ENCODE measurements at places on chromosomes 11 and 22.

GRCh38 chr11:19237813-19238212 is 2.9 kb downstream of the E2F8 start:
- DNase-seq = no peak

GRCh38 chr11:76673176-76674142 is 2.9 kb upstream of the LRRC32 start:
- DNase-seq = no peak

DNA sequence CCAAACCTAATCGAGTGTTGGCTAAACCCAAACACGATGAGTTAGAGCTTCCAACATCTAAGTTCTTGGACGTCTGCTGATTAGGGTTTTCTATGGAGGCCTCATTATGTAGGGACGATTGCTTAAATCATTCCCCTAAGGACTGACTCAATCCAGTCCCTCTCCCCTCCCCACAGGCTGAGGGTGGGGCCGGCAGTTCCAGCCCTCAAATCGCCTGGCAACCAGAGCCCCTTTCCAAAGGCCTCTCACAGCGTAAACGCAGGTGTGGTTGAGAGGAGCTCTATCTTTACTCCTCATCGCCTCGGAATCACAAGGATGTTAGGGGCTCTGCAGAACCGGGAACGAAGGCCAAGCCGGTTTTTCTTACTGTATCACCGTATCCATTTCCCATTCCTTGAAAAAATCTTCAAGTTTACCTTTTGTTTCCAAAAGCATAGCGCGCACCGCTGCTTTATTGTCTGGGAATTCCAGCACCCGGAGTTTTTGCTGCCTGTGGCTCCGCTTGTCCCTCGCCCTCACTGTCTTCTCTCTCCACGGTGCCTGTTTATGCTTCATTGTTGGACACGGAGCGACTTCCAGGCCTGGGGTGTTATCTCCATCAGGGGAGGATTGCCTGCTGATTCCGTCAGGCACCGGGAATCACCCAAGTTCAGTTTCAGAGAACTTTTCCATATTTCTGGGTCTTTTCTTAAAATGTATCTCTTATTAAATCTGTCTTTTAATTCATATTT is 13.8 kb upstream of the IFITM3 start:
- no peak for DNase-seq

DNA sequence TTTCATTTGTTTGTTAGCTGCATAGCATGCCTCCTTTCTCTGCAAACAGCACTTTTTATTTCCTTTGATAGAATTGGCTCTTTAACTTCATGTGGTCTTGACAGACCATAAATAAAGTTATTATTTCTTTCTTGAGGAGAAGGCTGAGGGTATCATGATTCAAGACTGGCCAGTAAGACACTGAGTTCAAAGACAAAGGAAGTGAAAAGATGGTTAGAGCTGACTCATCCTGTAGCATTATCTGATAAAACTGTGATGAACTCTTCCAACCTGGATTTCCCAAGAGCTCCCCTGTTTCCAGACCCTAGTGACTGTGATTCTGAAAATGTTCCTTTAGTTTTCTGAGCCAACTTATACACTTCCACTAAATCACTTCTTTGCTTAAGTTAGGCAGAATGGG is 179.3 kb upstream of the FAT3 start:
- no peak for DNase-seq

DNA sequence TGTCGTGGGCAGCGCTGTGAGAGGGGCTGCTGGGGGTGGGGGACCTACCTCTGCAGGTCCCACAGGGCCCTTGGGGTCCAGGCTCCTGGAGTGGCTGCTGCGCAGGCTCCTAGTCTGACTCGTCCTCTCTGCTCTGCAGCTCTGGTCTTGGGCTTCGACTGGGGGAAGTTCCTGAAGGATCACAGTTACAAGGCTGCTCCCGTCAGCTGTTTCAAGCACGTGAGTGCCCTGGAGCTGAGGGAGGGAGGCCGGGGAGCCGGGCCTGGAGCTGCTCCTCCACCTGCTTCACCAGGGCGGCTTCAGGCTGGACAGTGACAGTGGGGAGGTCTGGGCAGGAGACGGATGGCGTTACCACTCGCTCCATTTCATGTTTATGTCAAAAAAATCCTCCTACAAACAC is 11.9 kb downstream of the L3MBTL2 start:
- DNase-seq = no peak

GRCh38 chr11:26904132-26904531 is 89.8 kb upstream of the FIBIN start:
- no peak for DNase-seq

GRCh38 chr11:80281194-80281593 is 840.4 kb upstream of the TENM4 start:
- DNase-seq = no peak

- DNase-seq = no peak
These were observed 20.0 kb downstream of the MAML2 start for GRCh38 chr11:96322775-96323641.
